ENCODE measurements at places on chromosomes 16 and 17.

DNA sequence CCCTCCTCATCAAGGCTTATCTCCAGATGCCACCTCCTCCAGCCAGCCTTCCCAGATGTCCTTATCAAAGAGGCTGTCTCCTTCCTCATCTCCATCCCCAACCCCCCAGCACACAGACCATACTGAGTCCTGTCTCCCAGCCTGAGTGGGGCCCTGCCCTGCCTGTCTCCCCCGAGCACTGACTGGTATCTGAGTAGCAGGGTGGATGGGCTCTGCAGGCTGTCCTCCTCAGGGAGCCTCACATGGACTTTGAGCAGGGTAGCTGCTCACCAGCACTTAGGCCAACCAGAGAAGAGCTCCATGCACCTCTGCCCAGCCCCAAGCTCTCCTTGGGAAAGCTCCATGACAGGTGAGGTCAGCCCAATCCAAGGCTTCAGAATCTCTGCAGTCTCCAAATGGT is 20.0 kb upstream of the ITGA3 start:
- DNase-seq, result no peak

- DNase-seq, result no peak
Observed at GRCh38 chr17:35878361-35878760, 1.8 kb downstream of the CCL5 start.

DNA sequence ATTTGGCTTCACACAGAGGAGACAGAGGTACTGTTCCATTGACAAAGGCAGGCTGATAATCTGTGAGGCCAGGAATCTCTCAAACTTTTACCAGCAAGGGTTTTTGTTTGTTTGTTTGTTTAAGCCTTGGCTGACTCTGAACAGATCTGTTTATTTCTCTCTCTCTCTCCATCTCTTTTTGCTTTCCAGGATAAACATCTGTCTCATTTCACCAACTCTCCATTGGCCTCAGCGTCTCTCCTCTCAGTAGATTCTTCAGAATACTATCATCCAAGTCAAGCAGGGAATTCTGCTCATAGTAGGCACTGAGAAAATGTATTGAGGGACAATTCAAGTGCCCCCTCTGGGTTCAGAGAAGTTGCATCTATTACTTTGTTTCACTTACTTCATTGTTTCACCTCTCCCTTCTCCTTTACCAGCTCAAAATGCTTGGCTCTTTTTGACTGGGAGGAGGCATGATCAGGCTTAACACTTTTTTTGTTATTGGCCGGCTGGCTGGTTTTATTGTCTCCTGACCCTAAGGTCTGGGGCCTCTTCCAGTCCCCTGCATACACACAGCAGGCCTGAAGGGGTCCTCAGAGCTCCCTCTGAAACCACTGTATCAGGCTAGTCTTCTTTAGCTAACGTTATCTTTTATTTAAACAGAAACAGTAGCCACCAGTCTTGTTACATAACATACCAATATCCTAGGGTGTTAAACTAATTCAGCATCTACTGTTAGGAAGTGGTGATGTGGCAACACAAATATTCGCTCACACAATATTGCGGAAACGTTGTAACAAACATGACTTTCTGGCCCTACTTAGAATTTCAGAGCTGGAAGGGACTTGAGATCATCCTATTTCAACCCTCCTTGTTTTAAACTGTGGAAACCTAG is 2.0 kb upstream of the YPEL2 start:
- DNase-seq, result peak; percentile 85

GRCh38 chr17:81733507-81734404 is 21.7 kb downstream of the SLC25A10 start:
- peak; percentile 80 for DNase-seq

- peak; percentile 55 for DNase-seq
Observed at GRCh38 chr17:60577147-60577915, 22.7 kb upstream of the PPM1D start.

- no peak for DNase-seq
Observed at GRCh38 chr17:63476459-63476853, 405 bp upstream of the ACE start.

- DNase-seq, result no peak
Observed at GRCh38 chr17:1727258-1727789, 2.8 kb downstream of the WDR81 start.

- no peak for DNase-seq
Observed at GRCh38 chr17:58228679-58229078, 9.6 kb upstream of the MKS1 start.

- no peak for DNase-seq
Observed at GRCh38 chr16:47492036-47492427, 30.9 kb downstream of the PHKB start.

DNA sequence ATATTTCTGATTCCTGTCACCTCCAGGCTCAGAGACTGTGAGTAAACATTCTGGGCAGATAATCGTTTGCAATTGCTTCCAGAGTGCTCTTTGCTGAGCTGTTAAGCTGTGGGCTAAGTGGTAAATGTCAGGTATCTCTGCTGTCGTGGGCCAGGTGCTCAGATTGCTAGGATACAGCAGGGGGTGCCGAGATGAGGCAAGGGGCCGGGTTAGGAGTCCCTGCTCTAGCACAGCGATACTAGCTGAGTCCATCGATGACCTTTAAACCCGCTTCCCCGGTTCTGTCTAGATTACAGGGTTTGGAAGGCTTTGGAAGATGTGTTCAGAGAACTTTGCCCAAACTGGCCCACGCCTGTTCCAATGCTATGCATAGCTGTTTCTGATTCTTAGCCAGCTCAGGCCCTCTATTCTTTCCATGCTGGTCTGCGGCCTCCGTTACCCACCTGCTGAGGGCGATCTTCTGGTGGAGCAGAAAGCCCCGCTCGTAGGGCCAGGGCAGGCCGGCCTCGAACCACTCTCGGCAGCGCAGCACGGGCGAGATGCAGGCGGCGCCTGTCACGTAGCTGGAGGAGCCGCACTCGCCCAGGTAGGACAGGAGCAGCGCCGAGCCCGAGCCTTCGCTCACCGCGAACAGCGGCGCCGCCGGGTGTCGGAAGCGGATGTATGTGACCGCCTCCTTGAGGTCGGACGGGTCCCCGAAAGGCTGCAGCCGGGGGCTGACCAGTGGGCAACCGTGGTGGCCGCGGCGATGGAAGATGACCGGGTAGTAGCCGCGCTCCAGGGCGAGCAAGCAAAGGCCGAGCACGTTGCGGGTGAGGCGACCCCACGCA is 979 bp downstream of the ABHD15 start:
- DNase-seq, result peak; percentile 43

DNA sequence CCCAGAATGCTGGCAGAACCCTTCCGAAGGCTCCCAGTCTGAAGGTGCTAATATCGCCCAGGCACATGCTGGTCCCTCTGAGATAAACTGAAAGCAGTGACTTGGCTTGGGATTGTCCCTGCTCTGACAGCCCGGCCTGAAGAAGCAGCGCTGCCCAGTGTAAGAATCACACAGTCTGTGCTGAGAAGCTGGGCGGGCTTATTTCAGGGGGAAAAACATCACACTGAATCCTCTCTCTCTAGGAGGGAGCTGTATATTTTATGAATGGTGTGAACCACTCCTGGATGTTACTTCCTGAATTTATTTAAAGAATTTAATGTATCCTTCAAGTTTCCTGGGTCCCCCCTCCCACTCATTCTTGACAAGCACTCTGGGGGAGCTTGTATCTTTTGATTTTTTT is 36.3 kb downstream of the GAS7 start:
- DNase-seq, result no peak

- DNase-seq, result no peak
Observed at GRCh38 chr16:25143928-25144327, 32.4 kb downstream of the LCMT1 start.
